ENCODE measurements at places on chromosomes 7 and 10.

- DNase-seq, result no peak
Observed at GRCh38 chr10:52682766-52683165, 89.8 kb downstream of the MBL2 start.

DNA sequence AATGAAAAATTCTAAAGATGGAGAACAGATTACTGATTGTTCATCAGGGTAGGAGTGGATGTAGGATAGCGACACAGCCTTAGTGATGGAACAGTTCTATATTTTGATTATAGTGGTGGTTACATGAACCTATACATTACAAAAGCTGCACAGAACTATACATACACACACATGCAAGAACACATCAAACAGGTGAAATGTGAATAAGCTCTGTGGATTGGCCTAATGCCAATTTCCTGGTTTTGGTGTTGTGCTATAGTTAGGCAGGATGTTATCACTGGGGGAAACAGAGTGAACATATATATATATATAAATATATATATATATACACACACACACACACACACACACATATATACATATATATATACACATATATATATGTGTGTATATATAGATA is 76.4 kb upstream of the PIK3CG start:
- DNase-seq, result no peak

DNA sequence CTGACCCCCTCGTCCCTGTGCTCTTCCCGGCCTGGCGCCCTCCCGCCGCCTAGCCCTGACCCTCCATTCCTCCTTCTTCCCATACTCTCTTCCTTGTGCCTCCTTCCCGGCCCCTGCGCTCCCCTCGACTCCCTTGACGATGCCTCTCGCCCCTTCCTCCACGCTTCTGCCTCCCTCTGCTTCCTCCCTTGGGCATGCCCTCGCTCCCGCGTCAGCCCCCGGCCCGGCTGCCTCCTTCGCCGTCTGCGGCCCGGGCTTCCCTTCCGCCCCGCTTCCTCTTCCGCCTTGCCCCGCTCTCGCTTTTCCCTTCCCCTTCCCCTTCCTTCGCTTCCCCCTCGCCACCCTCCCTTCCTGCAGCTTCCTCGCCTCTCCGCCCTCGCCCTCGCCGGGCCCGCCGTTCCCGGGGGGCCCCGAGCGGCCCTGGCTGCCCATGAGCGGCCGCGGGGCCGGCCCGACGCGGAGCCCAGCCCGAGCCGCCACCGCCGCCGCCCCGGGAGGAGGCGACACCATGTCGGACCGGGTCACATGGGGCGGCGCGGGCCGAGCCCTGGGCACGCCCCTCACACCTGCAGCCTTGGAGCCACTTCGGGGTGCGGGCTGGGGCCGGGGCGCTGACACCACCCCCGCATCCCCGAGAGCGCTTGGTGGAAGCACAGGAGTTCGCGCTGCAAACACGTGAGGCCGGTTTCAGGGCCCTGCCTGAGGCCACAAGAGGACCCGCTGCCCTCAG is at the start of gene FBXW4:
Gene FBXW4 (minus strand): TSS at position 497 of the 730 bp plus-strand sequence. CDS start 65 bp downstream, at position 432.
- DNase-seq, result peak; percentile 71

- DNase-seq, result no peak
Observed at GRCh38 chr10:33453081-33454025, 118.9 kb upstream of the NRP1 start.

- no peak for DNase-seq
Observed at GRCh38 chr10:44384601-44385025, 284 bp downstream of the CXCL12 start.

- DNase-seq, result no peak
Observed at GRCh38 chr10:126090443-126090842, 194.1 kb downstream of the FANK1 start.

DNA sequence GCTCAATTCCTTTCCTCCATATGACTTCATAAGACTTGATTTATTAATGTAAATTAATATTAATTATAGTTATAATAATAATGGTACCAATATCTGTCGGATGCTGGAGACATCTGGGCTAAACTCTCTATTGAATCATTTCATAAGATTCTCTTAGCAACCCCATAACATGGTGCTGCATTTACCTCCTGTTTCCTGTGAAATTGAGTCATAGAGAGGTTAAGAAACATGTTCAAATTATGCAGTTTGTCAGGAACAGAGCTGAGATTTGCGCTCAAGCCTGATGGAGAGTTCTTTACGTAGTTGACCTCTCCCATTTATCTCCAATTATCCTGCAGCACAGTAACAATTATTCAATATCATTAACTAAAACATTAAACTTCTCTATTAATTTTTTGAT is 621.8 kb upstream of the FZD8 start:
- DNase-seq, result no peak

DNA sequence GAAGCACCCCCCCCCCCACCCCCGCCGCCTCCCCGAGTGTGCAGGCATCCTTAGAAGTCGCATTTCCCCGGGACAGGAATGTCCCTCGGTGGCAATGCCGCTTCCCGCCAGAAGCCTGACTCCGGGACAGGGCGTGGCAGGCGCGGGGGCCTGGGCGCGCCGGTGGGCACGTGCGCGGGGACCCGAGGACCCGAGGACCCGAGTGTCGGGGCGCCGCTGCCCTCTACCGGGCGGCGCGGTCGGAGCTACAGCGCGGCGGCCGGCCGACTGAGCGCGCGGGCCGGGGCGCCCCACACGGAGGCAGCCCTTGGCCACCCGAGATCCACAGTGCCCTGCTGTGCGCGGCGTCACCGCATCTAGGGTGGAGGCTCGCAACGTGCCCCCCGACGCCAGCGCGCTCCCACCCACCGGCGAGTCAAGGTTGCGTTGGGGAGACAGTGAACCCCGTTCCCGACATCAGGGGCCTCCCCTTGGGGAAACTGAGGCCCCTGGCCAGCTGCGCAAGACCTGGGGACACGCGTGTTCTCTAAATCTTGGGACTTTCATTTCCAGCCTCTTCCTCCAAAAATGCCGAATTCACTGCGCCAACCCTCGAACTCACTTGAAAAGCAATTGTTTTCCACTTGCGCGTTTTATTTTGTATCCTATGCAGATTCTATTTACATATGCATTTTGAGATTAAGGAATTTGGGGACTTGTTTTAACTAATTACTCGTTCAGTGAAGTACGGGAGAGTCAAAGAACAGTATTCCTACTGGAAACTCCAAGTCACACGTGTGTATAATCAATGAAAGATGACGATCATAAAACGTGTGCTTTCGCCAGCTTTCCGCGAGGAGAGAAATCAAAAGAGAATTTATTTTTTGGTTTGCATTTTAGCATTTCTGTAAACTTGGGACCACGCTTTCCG is 3.1 kb upstream of the CUX1 start:
- peak; percentile 54 for DNase-seq

- DNase-seq, result no peak
Observed at GRCh38 chr10:35007858-35008301, 82.3 kb downstream of the CUL2 start.

- DNase-seq, result no peak
Observed at GRCh38 chr10:60029475-60029874, 123.1 kb upstream of the CCDC6 start.

DNA sequence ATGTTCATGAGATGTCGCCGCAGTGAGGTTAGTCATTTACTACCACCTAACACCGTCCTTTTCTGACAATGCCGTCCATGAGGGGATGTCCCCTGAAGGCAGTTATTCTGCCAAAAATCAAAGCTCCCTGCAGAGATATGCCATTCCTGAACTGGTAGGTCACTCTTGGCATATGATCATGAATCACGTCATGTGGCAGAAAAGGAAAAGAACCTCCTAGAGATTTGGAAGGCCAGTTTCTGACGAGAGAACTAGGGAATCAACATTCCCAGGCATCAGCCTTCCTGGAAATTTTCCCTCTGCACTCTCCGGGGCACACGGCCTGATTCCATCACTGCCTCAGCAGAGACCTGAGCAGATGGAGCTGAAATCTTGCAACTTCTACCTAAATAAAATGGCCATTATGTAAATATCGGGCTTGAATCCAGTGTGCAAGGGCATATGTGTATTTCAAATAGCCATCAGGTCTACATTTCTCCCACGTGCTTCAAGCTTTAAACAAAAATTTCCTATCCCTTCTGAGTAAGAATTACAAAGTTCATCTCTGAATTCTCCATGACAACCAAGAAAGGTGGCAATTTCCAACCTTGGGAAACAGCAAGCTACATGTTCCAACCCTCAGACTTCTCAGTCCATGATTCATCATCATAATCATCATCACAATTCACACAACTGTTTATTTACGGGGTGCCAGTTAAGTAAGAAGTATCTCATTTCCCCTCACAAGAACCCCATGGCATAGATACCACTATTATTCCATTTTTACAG is 46.5 kb downstream of the AMPH start:
- no peak for DNase-seq

- DNase-seq, result no peak
Observed at GRCh38 chr10:18689498-18689897, 30.3 kb downstream of the ARL5B start.

- DNase-seq, result no peak
Observed at GRCh38 chr10:122494833-122495232, 33.5 kb downstream of the HTRA1 start.

- peak; percentile 59 for DNase-seq
Observed at GRCh38 chr7:100867040-100867775, at the start of gene TRIP6. Gene TRIP6 (plus strand): TSS chr7:100867387. CDS start chr7:100867498, 111 bp downstream.

DNA sequence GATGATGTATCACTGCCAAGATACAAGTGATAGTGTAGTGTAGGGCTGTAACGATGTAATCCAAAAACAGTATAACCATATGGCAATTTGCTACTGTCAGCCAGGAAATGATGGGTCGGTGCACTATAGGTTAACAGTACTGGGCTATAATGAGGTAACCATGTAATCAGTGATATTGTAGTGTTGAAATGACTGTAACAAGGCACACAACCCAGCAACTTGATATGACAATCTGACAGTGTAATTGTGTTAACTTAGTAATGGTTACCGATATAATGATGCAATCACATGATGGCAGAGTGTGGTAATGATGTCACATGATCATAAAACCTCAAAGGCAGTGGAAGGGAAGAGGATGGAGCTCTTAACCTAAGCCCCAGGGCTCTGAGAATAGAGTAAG is 73.8 kb upstream of the SLF2 start:
- no peak for DNase-seq

GRCh38 chr7:70591643-70592042 is 540.3 kb upstream of the GALNT17 start:
- no peak for DNase-seq

GRCh38 chr7:50588937-50589336 is 23.7 kb upstream of the DDC start:
- DNase-seq, result no peak

DNA sequence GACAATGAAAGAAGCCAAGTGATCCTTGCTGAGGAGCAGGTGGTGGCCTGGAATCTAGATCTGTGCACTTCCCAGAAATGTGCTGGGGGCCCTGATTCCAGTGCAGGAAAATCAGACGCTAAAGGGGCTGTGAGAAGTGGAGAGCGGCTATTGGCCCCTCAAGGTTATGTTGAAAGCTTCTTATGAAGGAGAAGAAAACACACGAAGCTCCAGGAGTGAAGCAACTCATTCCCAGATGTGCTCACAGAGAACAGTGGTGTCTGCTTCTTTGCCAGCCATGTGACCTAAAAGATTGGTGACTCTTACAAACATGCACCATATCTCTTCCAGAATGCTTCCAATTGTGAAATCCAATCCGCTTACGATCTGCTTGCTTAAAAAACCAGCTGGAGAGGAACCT is 679.3 kb upstream of the IGFBP3 start:
- no peak for DNase-seq

- no peak for DNase-seq
Observed at GRCh38 chr7:108203537-108203936, 73.4 kb upstream of the LAMB4 start.

GRCh38 chr10:102633287-102633686 is 11.0 kb upstream of the TRIM8 start:
- peak; percentile 30 for DNase-seq

DNA sequence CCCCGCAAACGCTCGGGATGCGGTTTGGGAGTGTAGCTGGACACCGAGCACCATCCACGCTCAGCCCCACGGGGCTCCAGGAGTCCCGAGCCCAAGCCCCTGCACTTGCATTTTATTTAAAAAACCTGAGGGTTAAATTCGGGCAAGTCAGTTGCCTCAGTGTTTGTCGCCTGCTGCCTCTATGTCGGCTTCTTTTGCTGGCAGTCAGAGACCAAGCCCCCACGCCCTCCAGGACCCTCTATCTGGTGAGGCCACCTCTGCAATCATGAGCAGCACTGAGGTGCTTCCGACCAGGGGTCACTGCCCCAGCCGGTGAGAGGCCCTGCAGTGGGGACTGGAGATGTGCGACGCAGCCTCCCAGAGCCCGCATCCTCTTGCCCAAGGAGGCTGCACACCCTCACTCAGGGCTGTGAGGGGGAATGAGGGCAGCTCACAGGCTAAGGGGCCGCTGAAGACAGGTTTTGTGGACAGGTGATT is 13.3 kb upstream of the ZNF273 start:
- DNase-seq, result no peak

DNA sequence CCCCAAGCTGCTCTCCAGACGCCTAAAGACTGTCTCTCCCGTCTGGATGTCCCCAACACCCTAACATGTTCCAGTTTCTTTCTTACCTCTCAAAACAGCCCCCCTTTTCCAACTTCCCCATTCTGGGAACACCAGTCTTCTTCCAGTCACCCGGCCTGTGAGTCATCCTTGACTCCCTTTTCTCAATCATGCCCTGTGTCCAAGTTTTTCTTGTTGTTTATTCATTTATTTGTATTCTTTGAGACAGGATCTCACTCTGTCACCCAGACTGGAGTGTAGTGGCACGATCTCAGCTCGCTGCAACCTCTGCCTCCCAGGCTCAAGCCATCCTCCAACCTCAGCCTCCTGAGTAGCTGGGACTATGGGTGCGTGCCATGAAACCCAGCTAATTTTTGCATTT is 15.6 kb downstream of the SNX10 start:
- DNase-seq, result peak; percentile 16

- DNase-seq, result no peak
Observed at GRCh38 chr10:996031-996430, 7.8 kb downstream of the GTPBP4 start.

DNA sequence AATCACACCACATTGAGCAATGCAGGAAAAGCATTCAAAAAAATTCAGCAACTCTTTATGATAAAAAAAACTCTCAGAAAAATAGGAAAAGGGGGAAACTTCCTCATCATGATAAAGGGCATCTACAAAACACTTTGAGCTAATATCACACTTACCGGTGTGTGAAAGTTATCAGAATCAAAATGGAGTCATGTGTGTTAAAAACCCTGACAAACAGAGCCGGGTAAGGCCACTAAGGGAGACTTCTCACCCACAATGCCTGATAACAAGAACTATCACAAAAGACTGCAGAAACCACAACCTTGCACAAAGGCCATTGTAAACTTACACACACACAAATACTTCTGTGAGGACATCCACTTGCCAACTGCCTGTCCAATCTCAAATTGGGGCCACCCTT is 34.8 kb upstream of the SMARCD3 start:
- DNase-seq, result no peak

DNA sequence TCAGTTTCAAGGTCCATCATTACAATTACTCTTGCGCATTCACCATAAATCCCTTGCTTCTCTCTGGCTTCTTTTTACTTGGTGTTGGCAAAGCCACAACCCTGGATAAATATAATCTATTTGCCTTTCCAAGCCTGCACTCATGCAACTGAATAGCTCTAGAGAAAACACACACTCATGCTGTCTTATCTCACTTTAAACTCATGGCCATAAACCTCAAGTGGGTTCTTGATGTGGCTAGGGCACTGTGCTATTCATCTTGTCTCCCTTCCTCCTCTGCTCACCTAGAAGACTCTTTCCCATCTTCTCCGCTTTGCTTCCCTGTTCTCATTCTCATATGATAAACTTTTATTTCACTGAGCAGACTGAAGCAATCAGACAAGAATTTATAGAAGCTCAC is 165.4 kb upstream of the MTPN start:
- no peak for DNase-seq

- no peak for DNase-seq
Observed at GRCh38 chr7:128827248-128827958, 2.8 kb upstream of the FLNC start.
